RKO (cell line): ENCODE measurements at places on chromosomes 7 and 10.

GRCh38 chr10:84632866-84633265 lies 304.5 kb downstream of the CCSER2 start:
- DNase-seq = no peak

DNA sequence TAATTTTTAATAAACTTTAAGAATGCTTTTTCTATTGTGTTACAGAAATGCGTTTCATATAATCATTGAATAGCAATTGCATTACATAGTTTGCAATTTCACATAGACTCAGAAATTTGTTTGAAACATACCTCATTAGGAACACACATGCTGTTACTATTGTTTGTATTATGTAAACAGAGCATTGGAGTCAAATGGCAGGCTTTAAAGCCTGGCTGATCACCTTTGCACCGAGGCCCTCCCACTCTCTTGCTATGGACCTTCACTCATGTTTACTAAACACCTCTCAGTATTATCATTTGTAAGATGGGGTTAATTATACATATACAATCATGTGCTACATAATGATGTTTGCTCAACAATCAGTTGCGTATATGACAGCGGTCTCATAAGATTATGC lies 203.6 kb upstream of the NPSR1 start:
- no peak for DNase-seq

DNA sequence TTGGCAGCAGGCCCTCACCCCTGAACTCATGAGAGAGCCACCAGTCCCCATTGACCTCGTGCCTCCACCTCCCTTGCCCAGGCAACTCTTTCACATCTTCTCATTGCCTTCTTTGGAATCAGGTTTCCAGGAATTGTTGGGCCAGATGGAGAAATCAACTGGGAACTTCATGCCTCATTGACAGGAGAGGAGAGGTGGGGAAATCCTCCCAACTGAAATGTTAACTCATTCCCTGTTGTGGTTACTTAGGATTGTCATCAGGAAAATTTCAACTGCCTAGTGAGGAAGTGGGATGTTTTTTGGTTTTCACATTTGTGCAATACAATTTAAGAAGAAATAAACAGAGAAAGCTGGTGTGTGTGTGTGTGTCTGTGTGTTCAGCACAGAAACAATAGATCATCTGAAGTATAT lies 106.6 kb upstream of the INHBA start:
- DNase-seq = no peak

DNA sequence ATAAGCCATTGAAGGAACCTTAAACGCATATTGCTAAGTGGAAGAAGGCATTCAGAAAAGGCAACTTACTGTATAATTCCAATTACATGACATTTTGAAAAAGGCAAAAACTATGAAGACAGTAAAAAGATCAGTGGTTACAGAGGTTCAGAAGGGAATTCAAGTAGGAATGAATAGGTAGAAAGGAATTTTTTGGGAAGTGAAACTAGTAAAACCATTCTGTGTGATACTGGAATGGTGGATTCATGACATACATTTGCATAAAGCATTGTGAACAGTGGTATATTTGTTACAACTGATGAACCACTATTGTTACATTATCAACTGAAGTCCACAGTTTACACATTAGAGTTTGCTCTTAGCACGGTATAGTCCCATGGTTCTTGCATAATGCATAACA lies 114.2 kb upstream of the GPR22 start:
- no peak for DNase-seq

GRCh38 chr10:19097151-19097550 lies 48.5 kb downstream of the MALRD1 start:
- DNase-seq = no peak

GRCh38 chr10:126223512-126224067 lies 164.7 kb downstream of the ADAM12 start:
- no peak for DNase-seq

DNA sequence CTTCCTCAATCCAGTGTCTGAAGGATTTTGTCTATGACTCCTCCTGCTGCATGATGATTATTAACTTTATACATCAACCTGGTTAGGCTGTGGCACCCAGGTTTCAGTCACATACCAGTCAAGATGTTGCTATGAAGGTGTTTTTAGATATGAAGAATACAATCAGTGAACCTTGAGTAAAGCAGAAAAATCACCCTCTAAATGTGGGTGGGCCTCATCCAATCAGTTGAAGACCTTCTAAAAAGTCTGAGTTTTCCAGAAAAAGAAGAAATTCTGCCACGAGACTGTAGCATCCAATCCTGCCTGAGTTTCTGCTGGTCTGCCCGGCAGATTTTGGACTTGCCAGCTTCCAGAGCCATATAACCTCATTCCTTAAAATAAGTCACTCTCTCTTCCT lies 126.1 kb upstream of the FRMD4A start:
- no peak for DNase-seq

GRCh38 chr7:68699090-68699711 lies 899.1 kb upstream of the AUTS2 start:
- DNase-seq = no peak

- DNase-seq = no peak
Observed at GRCh38 chr10:129090618-129091366, 376.2 kb upstream of the MGMT start.

- DNase-seq = no peak
Observed at GRCh38 chr10:69418052-69418752, 1.5 kb upstream of the TACR2 start.

DNA sequence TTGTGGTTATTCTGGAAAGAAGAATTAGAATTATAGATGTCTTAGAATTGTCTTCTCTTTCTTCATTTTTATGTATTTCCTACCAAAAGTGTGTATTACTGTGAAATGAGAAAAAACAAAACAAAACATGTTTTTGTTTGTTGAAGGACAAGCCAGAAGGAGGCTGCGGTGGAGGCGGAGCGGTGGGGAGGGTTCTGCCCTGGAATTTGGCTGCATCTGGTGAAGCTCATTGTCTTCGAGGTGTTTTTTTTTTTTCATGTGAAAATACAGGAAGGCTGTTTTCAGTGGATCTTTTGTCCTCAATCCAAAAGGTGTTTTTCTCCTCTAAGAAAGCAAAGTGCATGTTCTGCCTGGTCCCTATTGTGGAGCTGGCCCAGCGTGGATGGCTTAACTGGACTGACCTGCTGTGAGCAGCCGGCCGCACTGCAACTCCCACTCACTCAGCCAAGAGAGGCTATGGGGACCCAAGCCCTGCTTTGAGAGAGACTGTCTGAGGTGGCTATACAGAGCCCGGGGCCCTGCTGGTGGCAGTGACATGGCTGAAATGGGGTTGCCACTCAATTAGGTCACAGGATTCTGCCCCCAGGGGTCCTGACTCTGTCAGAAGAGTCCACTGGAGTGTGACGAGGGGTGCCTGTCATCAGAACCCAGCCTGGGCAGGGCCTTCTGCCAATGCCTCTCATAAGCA lies 184.9 kb upstream of the MKI67 start:
- DNase-seq = no peak

DNA sequence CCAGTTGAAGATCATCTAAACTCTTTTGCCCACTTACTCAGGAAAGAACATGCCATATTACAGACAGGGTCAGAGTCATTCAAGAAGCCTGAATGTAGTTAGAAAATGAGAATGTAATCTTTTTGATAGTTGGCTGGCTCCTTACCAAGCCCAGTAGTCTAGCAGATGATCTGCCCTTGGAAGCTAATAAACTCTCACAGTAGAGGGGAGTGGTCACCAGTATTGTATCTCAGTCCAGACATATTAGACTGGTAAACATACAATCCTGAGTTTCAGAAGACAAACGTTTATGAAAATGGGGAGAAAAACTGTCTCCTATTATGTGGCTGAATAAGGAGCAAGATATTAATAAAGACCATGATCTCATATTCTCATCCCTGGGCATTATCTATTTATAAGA lies 65.3 kb downstream of the SEPTIN7 start:
- no peak for DNase-seq

DNA sequence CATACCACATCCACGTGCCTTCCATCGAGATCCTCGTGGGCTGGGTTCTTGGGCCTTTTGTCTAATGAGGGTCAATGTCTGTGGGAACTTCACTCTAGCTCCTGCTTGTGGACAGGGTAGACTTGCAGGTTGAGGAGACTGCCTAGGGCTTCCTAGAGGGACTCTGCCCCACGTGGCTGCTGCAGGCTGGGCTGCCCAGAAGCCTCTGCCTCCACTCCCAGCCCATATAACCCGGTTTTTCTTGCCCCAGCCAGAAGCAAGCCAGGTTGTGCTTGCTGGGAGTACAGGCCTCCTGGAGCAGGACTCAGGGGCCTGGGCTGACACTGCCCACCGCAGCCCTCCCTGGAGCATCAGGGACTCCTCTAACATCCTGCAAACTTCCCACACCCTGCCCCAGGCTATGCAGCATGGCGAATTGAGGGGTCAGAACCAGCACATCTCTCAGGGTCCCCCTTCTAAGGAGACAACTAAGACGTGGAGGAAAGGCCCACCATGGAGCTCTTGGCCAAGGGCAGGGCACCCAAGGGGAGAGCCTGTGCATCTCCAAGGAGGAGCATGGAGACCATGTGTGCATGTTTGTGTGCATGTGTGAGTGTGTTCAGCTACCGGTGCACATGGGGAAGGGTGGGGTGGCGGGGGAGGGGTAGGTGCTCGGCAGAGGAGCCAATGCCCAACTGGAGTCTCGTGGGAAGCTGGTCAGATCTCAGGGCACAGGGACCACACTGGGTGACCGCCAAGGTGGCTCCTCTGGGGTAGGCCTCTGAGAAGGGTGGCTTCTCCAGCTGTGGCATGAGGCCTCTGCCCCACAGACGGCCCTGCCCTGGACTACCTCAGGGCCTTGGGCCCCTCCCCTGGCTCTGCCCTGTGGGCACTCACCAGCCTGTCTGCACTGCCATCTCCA lies 62.6 kb downstream of the RASGEF1A start:
- DNase-seq = no peak

GRCh38 chr10:33410860-33411234 lies 76.4 kb upstream of the NRP1 start:
- DNase-seq = no peak

- DNase-seq = no peak
Observed at GRCh38 chr7:151456782-151457181, 16.8 kb upstream of the CRYGN start.

- DNase-seq = no peak
Observed at GRCh38 chr10:99827936-99828335, 45.5 kb downstream of the ABCC2 start.

DNA sequence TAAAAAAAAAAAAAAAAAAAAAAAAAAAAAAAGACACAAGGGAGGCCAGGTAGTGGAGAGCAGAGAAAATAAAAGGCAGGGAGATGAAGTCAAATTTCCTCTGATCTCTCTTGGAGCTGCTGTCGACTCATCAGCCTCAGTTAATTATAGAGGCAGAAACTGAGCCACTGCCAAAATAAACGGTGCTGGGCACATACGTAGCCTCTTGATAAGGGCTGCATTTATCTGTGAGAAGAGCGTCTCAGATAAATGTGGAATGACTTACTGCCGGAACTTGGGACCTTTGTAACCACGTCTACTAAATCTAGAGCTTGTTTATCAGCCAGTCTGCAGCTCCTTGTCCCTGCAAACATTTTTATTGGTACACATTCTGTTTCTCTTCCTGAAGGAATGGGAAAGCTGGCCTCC lies 162.3 kb downstream of the BAMBI start:
- DNase-seq = no peak

DNA sequence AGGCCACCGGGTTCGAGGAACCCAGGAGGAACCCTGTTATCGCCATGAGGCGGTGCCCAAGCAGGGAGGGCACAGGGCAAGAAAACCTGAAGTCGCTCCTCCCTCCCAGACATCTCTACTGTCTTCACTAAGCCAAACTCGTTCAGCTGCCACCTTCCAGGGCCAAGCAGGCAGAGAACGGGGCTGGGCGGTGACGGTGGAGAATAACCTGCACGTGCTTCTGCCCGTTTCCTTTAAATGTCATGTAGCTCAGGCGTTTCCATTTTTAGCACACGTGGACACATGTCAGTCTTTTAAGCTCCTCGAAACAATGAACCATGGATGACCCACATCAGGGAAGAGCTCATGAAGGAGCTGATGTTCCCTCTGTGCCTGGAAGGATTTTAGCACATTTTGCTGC lies 124.3 kb upstream of the KLF6 start:
- DNase-seq = no peak

- DNase-seq = no peak
Observed at GRCh38 chr7:132533916-132534315, 42.4 kb downstream of the PLXNA4 start.

DNA sequence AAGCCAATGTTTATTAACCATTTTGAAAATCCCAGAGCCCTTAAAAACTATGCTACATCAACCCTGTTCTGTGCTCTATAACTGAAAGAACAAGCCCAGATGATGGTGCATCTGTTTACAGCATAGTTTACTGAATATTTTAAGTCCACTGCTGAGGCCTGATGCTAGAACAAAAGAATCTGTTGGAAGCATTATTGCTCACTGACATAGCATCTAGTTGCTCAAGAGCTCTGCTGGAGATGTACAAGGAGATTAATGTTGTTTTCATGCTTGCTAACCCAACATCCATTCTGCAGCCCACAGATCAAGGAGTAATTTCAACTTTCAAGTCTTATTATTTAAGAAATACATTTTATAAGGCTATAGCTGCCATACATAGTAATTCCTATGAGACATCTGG lies 181.3 kb upstream of the FEZF1 start:
- no peak for DNase-seq

- DNase-seq = no peak
Observed at GRCh38 chr10:48252354-48252650, 22.2 kb downstream of the FRMPD2 start.

DNA sequence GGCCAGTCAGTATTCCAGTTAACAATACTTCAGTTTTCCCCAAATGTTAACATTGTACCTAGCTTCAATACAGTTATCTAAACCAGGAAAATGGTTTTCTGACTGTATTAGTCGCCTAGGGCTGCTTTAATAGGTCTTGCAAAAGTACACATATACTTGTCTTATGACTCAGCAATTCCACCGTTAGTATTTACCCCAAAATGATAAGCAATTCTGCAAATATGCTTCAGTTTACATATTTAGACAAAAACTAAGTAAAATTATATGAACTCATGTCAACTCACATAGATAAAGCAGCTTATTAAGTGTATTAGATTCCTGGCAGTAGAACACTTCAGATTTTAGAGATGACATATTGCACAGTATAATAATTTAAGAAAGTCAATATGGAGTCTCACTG lies 363.3 kb downstream of the ARL4A start:
- DNase-seq = no peak

GRCh38 chr10:109504401-109504800 lies 418.9 kb downstream of the XPNPEP1 start:
- no peak for DNase-seq

DNA sequence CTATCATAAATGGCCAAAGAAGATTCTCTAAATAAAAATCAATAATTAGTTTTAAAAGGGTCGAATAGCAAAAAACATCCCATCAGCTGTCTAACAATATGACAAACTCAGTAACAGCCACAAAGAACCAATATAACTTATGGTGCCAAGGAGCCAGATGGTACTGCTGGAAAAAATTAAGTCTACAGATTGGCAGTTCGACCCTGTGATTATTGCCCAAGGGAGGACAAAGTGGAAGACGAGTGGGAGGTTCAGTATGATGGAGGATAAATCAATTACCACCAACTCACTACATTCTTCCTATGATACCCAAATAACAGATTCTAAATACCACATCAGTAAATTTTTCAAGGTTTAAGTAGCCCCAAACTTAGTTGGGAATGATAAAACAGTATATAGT lies 49.0 kb downstream of the SKAP2 start:
- no peak for DNase-seq
